ENCODE measurements at places on chromosomes 6 and 20.

GRCh38 chr20:8346700-8347270 is 214.7 kb downstream of the PLCB1 start:
- DNase-seq: no peak

DNA sequence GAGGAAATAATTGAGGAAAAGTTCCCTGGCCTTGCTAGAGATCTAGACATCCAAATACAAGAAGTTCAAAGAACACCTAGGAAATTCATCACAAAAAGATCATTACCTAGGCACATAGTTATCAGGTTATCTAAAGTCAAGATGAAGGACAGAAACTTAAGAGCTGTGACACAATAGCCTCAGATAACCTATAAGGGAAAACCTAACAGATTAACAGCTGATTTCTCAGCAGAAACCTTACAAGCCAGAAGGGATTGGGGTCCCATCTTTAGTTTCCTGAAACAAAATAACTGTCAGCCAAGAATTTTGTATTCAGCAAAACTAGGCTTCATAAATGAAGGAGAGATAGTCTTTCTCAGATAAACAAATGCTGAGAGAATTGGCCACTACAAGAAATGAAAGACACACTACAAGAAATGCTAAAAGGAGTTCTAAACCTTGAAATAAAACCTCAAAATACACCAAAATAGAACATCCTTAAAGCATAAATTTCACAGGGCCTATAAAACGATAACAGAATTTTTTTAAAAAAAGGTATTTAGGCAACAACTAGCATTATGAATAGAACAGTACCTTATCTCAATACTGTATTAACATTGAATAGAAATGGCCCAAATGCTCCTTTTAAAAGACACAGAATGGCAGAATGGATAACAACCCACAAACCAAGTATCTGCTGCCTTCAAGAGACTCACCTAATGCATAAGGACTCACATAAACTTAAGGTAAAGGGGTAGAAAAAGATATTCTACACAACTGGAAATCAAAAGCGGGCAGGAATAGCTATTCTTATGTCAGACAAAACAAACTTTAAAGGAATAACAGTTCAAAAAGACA is 9.7 kb downstream of the RNGTT start:
- no peak for DNase-seq

GRCh38 chr6:12748815-12749521 is 32.4 kb downstream of the PHACTR1 start:
- peak; percentile 90 for DNase-seq

DNA sequence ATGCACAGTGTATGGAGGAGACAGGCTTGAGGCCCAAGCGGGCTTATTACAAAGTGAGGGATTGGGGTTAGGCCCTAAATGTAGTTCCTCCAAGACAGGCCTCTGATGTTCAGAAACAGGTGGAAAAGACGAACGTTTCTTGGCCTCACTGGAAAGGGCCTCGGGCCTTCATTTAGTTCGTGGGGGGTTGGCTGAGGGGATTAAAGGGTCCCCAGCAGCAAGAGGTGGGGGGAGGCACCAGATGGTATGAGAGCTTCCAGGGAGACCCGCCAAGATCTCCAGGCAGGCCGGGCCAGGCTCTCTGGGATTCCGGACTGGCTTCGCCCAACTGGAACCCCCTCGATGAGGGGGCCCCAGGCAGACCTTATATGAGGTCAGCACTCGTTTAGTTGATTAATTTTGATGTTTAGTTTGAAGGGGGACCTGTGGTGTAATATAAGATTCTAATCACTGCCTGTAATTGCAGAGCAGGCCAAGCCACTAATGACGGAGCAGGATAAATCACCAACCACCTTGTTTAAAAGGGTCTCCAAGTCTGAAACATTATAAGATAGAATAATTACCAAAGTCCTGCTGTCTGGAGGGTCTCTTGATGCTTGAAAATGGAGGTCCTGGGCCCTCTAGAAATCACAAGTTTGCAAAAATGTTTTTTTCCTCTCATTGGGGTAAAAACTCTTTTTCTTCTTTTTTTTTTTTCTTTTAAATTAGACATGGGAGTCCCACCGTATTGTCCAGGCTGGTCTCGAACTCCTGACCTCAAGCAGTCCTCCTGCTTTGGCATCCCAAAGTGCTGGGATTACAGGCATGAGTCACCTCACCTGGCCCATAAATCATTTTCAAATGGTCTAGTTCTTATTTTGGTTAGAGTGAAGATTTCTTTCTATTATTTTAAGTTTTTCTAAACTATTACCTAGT is 2.2 kb downstream of the HMGA1 start:
- peak; percentile 60 for DNase-seq

GRCh38 chr20:53878262-53879047 is 191.9 kb downstream of the BCAS1 start:
- no peak for DNase-seq

DNA sequence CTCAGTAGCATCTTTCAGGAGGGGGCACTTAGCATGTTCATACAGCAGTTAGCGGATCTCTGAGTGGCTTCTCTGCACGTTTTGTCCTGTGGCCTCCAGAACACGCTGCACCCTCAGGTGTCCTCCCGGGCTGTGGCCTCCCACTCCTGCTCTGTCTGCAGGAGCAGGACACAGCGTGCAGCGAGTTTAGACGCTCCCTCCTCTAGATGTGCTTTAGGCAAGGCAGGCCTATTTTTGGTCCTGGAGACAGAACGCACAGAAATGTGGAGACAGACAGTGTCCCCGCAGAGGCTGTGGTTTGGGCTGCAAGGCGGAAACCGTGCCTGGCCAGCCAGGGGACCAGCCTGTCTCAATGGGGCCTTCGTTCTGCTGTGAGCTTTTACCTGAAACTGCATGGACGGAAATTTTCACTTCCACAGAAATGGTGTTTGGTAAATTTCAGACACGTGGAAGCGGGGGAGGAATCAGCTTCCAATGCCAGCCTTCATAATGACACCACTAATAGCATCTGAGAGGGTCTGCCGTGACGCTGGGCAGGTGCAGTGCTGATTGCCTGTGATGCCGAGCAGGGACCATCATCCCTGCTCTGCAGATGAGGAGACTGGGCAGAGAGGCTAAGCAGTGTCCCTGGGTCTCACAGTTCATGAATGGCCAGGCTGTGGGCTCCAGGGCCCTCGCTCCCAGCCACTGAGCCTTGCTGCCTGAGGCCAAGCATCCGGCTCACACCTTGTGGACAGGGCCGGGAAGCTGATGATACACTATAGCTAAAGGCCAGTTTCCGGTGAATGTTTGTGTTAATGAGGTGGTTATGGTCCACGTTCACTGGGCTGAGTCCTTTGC is 120.9 kb downstream of the SYCP2 start:
- peak; percentile 28 for DNase-seq

DNA sequence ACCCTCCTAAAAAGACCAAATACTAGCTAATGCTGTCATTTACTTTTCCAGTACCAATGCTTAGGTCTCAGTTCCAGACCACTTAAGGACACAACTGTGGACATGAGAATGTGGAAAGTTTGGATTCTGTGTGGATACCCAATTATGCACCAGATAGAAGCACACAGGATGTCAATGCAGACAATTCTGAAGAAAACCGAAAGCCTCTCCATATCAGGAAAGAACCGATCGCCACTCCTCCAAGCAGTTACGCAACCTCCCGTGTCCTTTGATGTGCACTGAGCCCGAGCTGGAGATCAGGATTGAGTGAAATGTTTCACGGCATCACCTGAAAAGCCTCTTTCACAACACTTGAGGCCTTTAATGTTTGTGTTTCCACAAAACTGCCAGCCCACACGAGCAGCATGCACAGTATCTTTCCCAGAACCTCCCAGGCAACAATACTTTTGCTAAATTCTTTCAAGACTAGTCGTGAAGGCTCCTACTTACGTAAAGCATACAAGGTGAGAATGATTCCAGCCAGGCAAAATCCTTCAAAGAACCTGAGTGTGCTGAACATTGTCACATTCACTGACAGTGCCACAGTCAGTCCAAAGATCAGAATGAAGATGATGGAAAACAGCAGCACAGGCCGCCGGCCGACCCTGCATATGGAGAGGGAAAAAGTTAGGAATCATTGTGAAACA is 47.0 kb downstream of the SLC22A23 start:
- no peak for DNase-seq

- DNase-seq: no peak
Observed at GRCh38 chr6:8157839-8158238, 55.5 kb upstream of the EEF1E1 start.

DNA sequence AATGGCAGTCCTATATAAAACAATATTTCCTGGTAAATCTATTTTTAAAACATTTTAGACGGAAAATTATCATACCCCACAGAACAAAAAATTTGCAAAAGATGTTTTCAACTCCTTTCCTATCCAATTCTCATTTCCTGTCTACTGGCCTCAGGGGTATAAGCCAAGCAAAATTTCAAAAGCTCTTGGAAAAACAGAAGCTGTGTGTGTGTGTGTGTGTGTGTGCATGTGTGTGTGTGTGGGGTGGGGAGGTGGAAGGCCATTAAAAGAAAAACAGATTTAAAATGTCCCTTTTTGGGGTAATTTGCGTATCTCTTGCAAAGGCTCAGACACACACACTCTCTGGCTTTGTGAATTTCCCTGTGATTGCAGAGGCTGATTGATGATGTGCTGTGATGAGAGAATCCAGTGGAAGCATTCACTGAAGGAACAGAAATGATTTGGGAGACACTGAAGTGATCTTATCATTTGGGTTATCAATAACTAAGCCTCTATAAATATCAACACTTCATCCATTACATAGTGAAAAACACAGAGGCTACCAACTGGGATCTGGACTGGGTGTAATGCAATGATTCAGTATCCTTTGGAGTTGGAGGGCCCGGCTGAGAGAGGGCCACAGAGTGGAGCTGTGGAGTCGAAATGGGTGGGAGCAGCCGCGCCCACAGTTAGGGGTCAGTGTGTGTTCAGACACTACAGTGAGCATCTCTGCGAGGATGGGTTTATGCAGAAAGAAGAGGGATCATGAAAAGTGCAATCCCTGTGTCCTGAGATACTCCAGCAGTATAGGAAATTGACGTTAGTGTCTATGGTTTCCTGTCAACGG is 106.8 kb upstream of the PREP start:
- DNase-seq: no peak

- no peak for DNase-seq
Observed at GRCh38 chr20:642398-643174, 10.4 kb downstream of the SRXN1 start.

GRCh38 chr20:44738813-44739477 is 6.7 kb upstream of the KCNK15 start:
- peak; percentile 94 for DNase-seq

DNA sequence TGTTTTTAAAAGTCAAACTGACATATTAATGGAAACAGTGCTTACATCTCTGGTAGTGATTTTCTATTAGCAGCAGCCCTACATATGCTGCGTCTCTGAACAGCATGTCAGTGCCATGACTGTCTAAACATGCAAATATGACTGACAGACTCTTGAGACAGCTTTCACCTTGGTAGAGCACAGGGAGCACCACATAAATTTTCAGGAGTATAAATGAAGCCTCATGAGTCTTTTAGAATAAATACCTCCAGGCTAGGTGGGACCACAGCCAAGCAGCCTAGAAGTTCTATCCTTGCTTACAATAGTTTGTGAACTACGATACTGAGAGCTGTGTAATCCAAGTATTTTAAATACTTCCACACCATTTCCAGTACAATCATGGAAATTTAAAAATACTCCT is 410.7 kb upstream of the RUNX2 start:
- DNase-seq: no peak

- DNase-seq: no peak
Observed at GRCh38 chr20:43492101-43492500, 15.4 kb upstream of the L3MBTL1 start.

DNA sequence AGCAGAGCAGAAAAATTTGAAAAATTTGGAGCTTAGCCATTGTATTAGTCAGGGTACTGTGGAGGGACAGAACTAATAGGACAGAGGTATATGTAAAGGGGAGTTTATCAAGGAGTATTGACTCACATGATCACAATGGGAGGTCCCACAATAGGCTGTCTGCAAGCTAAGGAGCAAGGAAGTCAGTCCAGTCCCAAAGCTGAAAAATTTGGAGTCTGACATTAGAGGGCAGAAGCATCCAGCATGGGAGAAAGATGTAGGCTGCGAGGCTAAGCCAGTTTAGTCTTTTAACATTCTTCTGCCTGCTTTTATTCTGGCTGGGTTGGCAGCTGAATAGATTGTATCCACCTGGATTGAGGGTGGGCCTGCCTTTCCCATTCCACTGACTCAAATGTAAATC is 82.0 kb downstream of the SMPDL3A start:
- no peak for DNase-seq
